Activated T-helper 2 cell treated with anti-CD3 and anti-CD28 coated beads, Interferon-gamma antibody, Interleukin-2, Interleukin-4, amounts not matched to agents 10 μg/mL and 5 μg/mL and 100 μg/mL, durations not matched to agents 14 hours and 24 hours and 36 hours (primary cell): ENCODE measurements at places on chromosomes 12 and 14. TPM values are rescaled to one million over a fixed set of nuclear protein-coding genes. Genes with fewer than 3 reads are reported as not detected.

DNA sequence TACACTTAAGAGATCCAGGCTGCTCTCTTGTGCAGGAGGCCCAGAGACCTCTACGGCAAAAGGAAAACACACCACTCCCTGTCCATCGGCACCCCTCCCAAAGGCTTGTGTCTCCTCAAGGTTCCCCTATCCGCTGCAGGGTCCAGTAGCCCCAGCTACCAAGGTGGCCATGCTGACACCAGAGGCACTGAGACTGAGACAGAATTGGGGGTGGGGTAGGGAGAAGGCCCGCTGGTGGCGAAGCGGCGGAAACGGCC lies 590 bp downstream of the DDIT3 start:
- H3K4me1 ChIP-seq = peaks cover 40% of the 10 kb centered on the region
- peak; percentile 39 for DNase-seq
- peaks cover 65% of the 10 kb centered on the region for H3K36me3 ChIP-seq
- H3K27ac ChIP-seq = peak overlapping the region; percentile 100
- no peaks in the 10 kb centered on the region for H3K27me3 ChIP-seq

GRCh38 chr14:85115921-85116320 lies 414.0 kb upstream of the FLRT2 start:
- no peaks in the 10 kb centered on the region for H3K27me3 ChIP-seq
- H3K36me3 ChIP-seq = no peaks in the 10 kb centered on the region
- H3K27ac ChIP-seq = no peak overlapping the region
- DNase-seq = no peak
- no peaks in the 10 kb centered on the region for H3K4me1 ChIP-seq

GRCh38 chr12:115619889-115620288 lies 657.6 kb downstream of the MED13L start:
- no peaks in the 10 kb centered on the region for H3K27me3 ChIP-seq
- H3K27ac ChIP-seq = no peak overlapping the region
- no peaks in the 10 kb centered on the region for H3K4me1 ChIP-seq
- no peak overlapping the region for H3K4me3 ChIP-seq

DNA sequence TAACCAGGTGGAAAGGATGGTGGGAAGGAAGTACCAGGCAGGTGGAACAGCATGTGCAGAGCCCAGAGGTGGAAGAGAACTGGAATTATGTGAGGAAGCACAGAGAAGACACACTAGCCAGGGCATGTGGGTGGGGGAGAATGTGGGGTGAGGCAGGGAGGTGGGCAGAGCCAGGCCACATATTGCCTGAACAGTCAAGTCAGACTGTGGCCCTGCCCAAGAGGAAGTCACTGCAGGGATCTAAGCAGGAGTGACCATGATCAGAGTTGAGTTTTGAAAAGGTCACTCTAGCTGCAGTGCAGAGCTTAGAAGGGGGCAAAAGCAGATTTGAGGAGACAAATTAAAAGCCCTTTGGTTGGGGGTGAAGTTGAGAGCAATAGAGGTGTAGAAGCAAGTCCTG lies 114.0 kb upstream of the SLC38A2 start:
- H3K4me1 ChIP-seq = no peaks in the 10 kb centered on the region
- no peak for DNase-seq
- no peak overlapping the region for H3K4me3 ChIP-seq

DNA sequence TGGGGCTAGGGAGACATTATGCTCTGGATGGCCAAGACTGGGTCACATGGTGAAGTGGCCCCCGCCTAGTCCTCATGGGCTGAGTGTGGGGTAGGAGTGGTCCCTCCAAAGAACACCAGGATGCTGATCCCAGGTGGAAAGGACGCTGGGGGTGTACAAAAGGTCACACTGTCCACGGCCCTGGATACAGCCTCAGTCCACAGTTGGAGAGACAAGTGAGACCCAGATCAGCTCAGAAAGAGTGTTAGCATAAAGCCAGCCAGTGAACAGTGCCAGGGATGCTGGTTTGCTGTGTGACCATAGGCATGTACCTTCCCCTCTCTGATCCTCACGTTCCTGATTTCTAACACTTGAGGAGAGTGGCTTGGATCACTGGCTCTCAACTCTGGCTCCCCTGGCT lies 13.4 kb upstream of the OAS2 start:
- H3K27ac ChIP-seq = no peak overlapping the region
- H3K4me3 ChIP-seq = no peak overlapping the region
- peaks cover 4% of the 10 kb centered on the region for H3K4me1 ChIP-seq
- H3K36me3 ChIP-seq = peaks cover 87% of the 10 kb centered on the region
- H3K27me3 ChIP-seq = no peaks in the 10 kb centered on the region

DNA sequence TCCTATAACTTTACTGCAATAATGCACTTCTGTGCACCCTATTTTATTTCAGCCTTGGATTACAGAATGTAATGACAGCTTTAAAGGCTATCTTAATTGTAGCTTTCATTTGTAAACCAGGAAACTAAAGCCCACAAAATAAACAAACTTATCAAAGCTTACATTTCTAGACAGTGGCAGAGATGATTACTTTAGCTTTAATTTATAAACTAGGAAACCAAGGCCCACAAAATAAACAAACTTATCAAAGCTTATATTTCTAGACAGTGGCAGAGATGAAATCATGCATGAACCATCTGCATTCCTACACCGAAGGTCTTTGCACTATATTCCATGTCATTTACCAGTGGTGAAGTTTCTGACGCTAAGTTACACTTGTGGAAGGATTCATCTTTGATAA lies 74.4 kb downstream of the PRKD1 start:
- no peak for DNase-seq
- H3K4me3 ChIP-seq = no peak overlapping the region
- H3K36me3 ChIP-seq = no peaks in the 10 kb centered on the region

DNA sequence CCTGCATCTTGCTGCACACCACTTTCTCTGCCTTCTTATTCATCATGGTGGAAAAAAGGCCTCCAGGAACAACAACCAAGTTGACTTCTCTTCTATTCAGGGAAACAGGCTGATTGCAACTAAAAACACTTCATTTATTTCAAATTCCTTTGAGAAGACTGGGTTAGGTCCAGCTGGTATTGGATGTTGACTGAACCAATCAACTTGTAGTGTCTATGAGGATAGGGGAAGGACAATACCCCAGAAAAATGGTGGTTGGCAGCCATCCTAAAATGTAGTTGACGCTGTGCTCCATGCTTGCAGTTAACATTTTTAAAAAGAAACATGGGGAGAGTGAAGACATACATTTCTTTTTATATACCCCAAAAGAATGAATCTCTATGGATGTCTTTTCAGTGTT lies 34.4 kb upstream of the CRADD start:
- peaks cover 18% of the 10 kb centered on the region for H3K27me3 ChIP-seq
- no peaks in the 10 kb centered on the region for H3K4me1 ChIP-seq
- no peak overlapping the region for H3K4me3 ChIP-seq
- no peaks in the 10 kb centered on the region for H3K36me3 ChIP-seq
- no peak overlapping the region for H3K27ac ChIP-seq

Gene TAS2R8
- not detected in 2 replicates for total RNA-seq

GRCh38 chr12:1606021-1606622 lies 11.7 kb upstream of the FBXL14 start:
- H3K27me3 ChIP-seq = peaks cover 7% of the 10 kb centered on the region
- no peak for DNase-seq
- peaks cover 29% of the 10 kb centered on the region for H3K4me1 ChIP-seq

- no peak for DNase-seq
- H3K27me3 ChIP-seq = no peaks in the 10 kb centered on the region
- no peak overlapping the region for H3K4me3 ChIP-seq
- H3K36me3 ChIP-seq = no peaks in the 10 kb centered on the region
Observed at GRCh38 chr12:18696971-18697602, 40.7 kb downstream of the PLCZ1 start.

DNA sequence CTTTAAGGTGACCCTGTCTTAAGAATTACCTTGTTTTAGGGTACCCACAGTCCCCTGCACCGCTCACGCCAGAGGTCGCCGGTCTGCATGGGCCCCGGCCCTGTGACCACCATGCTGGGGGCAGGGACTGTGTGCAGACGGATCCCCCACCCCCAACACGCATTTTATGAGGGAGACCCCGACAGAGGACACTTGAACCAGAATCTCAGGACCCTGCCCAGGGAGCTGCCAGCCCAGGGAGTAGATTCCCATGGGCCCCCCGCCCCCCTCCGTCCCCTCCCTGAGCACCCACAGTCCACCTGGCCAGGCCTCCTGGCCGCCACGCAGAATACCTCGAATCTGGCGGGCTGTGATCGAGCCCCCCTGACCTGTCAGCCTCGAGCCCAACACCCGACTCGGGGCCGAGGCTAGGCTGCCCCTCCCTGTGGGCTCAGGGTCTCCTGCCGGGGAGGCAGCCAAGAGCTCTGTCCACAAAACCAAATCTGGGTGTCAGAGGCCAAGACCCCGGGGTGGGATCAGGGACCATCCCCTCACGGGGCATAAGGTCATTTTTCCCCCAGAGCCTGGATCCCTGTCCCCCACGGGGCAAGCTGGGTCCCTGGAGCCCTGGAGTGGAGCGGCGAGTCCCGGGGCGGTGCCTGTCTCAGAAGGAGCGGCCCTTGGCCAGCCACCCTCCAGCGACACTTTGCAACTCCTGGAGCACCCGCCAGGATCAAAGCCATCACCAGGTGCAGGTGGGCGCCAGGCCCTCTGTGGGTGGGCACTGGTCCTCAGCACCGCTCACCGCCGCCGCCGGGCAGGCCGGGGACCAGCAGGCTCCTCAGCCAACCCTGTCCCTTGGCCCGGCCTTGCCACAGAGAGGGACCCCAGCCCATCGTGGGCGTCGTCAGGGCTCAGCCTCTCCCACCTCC lies 155.8 kb upstream of the PKP2 start:
- H3K27ac ChIP-seq = no peak overlapping the region
- no peaks in the 10 kb centered on the region for H3K36me3 ChIP-seq
- no peaks in the 10 kb centered on the region for H3K4me1 ChIP-seq
- H3K4me3 ChIP-seq = no peak overlapping the region

Gene SLC38A6
- total RNA-seq = 4.6 and 5.2 TPM in 2 replicates

Gene IFNG-AS1
- not detected in 2 replicates for total RNA-seq

DNA sequence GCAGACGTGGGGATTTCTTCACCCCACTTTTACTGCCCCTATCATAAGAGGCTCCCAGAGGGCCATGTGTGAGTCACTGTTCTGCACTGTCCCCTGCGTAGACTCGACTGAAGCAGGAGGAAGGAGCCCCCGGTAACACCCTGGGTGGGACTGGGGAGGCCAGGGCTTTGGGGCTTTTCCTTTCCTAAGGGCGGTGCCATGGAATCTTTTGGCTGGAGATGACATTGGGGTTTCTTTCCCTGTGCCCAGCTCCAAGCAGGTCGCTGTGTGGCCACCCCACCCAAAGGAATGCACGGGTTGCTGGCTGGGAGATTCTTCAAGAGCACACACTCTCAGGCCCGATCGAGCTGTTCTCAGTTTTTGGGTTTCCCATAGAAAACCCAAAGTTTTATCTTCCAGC lies 62.3 kb upstream of the RIN3 start:
- no peaks in the 10 kb centered on the region for H3K27me3 ChIP-seq
- no peaks in the 10 kb centered on the region for H3K36me3 ChIP-seq
- H3K4me3 ChIP-seq = no peak overlapping the region
- H3K4me1 ChIP-seq = no peaks in the 10 kb centered on the region
- no peak for DNase-seq

DNA sequence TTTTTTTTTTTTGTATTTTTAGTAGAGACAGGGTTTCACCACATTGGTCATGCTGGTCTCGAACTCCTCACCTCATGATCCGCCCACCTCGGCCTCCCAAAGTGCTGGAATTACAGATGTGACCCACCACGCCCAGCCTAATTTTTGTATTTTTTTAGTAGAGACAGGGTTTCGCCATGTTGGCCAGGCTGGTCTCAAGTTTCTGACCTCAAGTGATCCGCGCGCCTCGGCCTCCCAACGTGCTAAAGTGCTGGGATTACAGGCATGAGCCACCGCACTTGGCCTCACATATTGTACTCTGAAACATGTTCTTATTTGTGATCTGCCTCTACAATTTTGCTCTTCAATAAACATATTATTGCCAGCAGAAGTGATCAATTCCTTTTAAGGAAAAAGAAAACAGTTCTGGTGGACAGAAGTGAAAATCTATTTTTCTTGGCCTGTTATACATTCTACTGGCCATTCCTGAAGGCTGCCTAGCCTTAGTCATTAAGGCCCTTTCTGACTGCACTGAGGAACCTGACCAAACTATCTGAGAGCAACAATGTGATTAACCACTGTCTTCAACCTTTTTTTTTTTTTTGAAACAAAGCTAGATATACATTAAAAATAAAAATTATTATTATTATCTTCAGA lies 36.1 kb downstream of the SNX6 start:
- H3K4me3 ChIP-seq = no peak overlapping the region
- no peaks in the 10 kb centered on the region for H3K27me3 ChIP-seq
- H3K4me1 ChIP-seq = no peaks in the 10 kb centered on the region
- DNase-seq = no peak

DNA sequence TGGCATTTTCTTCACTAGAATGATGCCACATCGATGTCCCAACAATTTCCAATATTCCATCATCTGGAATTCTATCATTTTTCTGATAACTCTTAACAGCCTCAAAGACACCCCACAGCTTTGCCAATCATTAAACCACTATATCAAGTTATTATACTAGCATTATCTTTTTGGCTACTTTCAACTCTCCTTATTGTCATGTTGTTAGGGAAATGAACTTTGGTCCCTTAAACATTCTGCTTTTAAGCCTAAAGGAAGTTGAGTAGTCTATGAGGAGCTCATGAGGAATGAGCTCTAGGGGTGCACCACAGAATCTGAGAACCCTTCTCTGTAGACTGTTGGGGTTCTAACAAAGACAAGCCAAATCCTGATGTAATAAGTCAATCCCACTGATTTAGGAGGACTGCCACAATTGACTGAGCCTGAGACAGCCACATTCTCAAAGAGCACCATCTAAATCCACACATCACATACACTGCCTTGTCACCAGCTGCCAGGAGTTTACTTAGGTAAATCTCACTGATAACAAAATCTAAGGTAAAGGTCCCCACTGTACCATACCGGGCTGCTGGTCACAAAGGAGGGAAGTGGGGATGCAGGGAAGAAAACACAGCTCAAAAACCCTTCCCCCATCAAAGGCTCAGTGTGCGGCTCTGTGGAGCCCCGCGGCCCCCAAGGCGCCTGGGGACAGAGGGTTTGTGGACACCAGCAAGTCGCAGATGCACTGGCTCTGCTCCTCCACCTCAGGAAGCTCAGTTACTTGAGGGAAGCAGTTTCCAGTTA lies 58.2 kb downstream of the SETD3 start:
- no peak for DNase-seq
- no peaks in the 10 kb centered on the region for H3K4me1 ChIP-seq
- no peaks in the 10 kb centered on the region for H3K27me3 ChIP-seq
- peaks cover 8% of the 10 kb centered on the region for H3K36me3 ChIP-seq
- no peak overlapping the region for H3K27ac ChIP-seq
- no peak overlapping the region for H3K4me3 ChIP-seq

Gene TAS2R42
- total RNA-seq = not detected in 2 replicates
